H7 (cell line): ENCODE measurements at places on chromosomes 1 and 21.
A peak's percentile ranks its signal among the peaks of the same experiment; 100 is the strongest.

DNA sequence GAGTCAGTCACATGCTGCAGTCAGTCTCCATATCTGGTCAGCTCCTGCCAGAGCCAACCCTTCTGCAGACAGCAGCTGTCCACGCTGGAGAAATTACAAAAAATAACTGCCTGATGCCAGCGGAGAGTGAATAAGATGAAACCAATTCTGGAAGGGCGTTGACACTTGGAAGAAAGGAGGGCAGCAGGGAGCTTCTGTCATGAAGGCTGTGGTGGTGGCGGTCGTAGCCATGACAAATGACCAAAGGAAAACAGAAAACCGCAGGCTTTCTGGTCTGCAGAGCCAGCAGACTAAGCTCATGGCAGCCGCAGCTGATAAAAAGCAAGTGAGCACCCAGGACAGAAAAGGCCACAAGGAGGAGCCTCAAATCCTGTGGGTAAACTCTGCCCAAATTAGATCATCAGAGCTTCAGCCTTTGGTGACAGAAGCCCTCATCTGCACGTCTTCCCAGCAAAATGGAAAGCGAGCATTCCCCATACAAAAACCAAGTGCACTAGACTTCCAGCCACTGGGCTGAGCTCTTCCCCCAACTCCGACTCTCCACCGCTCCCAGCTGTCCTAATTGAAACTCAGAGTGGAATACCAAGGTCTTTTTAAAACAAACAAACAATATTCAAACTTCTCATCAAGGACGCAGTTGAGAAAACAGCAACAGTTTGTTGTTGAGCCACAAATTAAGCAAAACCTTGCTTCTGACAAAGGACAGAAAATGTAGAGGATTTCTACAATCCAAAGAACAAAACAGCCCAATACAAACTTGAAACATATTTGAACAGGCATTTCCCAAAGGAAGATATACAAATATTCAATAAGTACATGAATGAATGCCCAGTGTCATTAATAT lies 28.7 kb downstream of the RSPH1 start:
- DNase-seq = peak; percentile 68

DNA sequence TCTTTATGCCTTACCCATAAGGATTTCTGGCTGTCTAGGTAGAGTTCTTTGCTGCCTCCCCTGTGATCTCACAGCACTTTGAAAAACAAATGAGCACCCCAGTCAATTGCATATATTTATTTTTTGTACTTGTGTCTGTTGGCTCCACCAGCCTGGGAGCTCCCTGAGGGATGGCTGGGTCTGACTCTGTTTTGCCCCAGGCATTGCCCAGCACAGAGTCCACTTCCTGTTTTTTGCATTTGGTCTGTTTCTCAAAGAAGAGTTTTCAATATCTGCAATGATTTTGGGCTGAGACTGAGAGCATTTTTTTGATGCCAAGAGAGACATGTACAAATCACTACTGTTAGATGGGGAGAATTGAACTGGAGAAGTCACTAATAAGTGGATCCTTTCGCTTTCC lies 125.0 kb downstream of the FOXD2 start:
- no peak for DNase-seq

DNA sequence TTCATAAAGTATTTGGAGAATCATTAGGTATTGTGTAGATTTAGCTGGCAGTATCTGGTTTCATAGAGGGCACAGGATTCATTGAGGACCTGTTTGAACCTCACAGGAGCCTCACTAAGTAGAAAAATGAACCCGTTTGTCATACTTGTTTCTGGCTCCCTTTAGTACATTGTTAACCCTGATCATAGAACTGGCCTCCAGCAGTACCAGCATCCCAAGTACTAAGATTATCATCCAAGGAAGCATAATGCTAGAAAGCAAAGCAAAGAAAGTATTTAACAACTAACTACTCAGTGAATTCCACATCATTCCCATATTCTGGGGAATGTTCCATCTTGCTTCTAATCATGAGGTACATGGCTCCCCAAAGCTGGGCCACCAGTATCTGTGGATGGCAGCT lies 54.9 kb downstream of the IVNS1ABP start:
- no peak for DNase-seq

GRCh38 chr1:169900571-169900970 lies 6.9 kb upstream of the SCYL3 start:
- DNase-seq = no peak

DNA sequence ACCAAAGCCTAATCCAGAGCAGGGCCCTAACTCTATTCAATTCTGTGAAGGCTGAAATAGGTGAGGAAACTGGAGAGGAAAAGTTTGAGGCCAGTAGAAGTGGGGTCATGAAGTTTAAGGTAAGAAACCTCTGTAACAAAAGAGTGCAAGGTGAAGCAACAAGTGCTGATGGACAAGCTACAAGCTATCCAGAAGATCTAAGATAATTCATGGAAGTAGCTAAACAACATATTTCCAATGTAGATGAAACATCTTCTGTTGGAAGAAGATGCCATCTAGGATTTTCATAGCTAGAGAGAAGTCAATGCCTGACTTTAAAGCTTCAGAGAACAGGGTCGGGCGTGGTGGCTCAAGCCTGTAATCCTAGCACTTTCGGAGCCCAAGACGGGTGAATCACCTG lies 217.6 kb downstream of the GREM2 start:
- no peak for DNase-seq

GRCh38 chr1:218969006-218969405 lies 204.7 kb upstream of the LYPLAL1 start:
- no peak for DNase-seq

DNA sequence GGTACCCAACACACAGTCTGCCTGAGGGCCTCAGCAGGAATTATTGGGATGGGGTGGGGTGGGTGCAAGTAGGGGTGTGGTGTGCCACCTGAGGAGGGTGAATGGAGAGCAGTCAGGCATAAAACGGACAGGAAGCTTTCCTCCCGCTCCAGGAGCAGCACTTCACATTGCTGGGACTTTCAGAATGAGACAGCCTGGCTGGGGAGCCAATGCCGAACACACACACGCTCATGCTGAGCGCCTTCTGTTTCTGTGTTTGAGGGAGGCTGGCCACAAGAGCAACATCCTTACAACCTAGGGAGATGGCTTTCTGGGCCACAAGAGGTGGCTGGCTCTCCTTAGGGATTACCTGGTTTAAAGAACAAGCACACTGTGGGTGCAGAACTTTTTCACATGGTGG lies 98.0 kb downstream of the LAMC2 start:
- DNase-seq = no peak

DNA sequence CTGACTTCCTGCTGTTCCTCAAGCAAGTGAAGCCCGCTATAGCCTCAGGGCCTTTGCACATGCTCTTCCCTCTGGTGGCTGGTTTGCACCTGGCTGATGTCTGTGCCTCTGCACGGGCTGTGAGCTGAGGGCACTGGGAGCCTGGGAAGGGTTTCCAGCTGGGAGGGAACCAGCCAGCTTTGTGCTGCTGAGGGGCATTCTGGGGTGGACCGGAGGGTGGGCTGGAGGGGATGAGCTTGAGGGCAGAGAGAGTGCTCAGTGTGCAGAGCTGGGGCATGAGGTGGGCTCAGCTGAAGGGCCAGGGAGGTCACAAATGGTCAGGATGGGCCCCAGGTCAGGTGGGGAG lies 305.7 kb downstream of the MATN1 start:
- no peak for DNase-seq

- DNase-seq = no peak
These were observed 24.1 kb downstream of the MRPS6 start for GRCh38 chr21:34097442-34097841.

DNA sequence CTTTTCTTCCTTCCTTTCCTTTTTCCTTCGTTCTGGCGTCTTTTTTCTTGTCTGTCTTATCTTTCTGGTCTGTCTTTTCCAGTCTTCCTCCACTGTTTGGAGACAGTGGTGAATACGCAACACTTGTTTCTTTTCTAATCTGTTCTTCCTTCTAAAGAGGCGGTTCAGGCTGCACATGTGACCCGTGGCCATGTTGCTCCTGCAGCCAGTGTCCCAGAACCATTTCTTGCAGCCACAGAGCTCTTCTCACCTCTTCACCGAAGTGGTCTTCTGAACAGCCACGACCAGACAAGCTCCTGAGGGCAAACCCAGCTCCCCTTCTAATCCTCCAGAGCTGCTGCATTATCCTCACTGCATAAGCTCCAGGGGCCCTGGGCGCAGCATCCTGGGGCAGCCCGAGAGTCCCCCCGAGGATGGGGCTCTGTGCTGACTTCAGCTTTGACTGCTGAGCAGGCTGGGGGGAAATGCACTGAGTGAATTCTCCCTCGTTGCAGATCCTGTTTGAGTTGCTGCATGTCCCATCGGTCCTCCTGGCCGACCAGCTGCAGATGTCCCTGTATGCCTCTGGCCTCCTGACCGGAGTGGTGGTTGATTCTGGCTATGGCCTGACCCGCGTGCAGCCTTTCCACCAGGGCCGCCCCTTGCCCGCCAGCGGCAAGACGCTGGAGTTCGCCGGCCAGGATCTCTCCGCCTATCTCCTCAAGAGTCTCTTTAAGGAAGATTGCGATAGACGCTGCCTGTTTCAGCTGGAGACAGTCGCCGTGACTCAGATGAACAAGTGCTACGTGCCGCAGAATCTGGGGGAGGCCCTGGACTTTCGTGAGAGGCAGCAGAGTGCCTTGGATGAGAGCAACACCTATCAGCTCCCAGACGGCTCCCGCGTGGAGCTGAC lies 70.4 kb downstream of the ACTL8 start:
- DNase-seq = no peak

DNA sequence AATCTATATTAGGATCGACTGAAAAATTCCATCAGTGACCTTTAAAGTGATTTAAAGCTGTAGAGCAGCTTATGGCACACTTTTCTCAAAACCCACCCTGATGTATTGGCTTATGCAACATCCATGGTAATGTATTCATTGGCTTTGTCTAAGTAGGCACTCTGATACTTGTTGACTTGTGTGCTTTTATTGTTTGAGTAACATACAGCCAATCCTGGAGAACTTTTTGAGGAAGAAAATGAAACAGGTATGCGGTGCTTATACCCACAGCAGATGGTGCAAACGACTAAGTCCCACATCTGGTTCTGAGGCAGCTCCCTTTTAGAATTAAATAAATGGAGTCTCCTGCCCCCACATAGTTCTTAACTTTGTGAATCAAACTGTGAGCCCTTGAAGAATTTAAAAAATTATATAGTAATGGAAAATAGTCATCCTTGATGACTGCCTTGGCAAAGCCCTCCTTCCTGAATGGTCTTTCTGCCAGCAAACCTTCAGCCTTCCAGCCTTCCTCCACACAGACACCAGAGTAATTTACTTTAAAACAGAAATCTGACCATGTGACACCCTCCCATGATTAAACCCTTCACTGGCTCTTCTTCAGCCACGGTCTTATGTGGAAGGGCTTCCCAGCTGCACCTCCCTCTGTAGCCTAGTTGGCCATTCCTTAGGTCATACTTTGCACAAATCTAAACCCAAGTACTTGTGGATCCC lies 116.0 kb downstream of the BCAR3 start:
- no peak for DNase-seq

- no peak for DNase-seq
These were observed 4.6 kb downstream of the LRRC8C start for GRCh38 chr1:89637496-89637895.

DNA sequence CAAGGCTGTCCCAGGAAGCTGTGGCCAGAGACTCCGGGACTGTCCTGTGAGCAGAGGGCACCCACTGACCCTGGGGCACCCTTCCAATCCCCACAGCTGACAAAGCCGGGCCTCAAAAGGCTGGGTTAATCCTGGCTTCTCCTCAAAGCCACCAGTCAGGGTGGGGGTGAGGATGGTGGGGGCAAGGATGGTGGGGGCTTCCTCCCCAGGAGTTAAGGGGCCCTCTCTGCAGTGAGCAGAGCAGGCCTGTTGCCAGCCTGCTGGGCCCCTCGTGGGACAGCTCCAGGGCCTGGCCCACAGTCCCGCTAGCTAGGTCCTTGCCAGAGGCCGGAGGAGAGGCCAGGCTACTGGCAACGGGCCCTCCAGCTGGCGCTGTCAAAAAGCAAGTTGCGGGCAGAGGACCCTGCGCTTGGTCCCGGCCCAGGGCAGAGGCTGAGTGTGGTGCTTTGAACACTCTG lies 37.9 kb upstream of the CCDC27 start:
- DNase-seq = no peak

GRCh38 chr1:150596095-150596892 lies 16.9 kb upstream of the MCL1 start:
- DNase-seq = no peak

DNA sequence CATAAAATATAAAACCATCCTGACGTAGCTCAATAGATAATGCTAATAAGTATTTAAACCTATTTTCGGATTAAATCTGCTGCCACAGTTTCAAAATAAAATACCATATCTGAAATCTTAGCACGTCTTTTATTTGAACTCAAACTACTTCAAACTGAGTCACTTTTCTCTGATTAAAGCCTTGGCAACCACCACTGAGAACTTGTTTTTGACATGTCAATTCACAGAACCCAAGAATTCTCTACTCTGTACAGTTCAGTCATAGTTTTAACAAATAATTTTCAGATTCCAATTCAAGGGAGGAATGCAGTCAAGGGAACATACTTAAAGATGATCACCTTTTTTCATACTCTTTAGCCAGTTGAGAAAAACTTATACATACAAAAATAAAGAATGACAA lies 643.2 kb downstream of the KCNT2 start:
- no peak for DNase-seq

GRCh38 chr1:92465256-92465647 lies 21.5 kb downstream of the GFI1 start:
- DNase-seq = no peak

GRCh38 chr1:210328746-210329503 lies at the start of gene HHAT:
Gene HHAT, plus strand, starts transcription at chr1:210328902. Its CDS starts 20,074 bp downstream, at chr1:210348976.
- DNase-seq = peak; percentile 88

GRCh38 chr1:226679262-226679661 lies 59.8 kb downstream of the ITPKB start:
- DNase-seq = no peak

GRCh38 chr1:17569200-17570139 lies 30.0 kb downstream of the ARHGEF10L start:
- DNase-seq = no peak

- no peak for DNase-seq
These were observed 52.1 kb downstream of the MIGA1 start for GRCh38 chr1:77831566-77831965.
